PC-9 (cell line): ENCODE measurements at places on chromosomes 12 and 14. TPM values are rescaled to one million over a fixed set of nuclear protein-coding genes. Genes with fewer than 3 reads are reported as not detected.
A peak's percentile ranks its signal among the peaks of the same experiment; 100 is the strongest.

DNA sequence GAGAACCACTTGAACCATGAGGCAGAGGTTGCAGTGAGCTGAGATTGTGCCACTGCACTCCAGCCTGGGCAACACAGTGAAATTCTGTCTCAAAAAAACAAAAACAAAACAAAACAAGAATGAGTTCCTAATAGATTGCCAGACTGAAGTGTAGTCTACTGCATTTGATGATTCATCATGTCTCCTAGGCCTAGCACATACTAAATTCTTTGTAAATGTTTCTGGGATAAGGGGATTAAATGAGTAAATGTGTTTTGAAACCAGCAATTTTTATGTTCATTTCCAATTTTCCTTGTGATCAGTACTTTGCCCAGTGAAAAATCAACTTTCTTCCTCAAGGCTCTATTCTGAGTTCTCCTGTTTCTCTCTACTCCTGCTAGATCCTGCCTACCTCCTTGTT is 2.9 kb upstream of the DYRK2 start:
- DNase-seq: peak; percentile 57

DNA sequence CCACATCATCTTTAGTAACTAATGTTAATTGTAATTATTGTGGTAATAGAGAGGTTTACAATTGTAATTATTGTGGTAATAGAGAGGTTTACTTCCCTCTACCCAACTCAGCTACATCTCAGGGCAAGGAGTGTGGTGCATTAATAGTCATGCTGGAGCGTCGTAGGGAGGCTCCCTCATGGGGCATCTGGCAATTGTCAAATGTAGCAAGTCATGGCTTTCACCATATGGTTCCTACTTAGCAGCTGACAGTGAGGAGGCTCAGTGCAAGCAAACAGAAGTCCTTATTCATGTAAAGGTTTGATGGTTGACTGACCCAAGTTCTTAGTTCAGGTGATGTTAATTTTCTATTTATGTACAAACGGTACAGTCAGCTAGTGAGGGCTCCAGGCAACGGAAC is 1012.0 kb downstream of the FLRT2 start:
- no peak for DNase-seq

GRCh38 chr12:53624956-53625355 is 1.2 kb downstream of the ATF7 start:
- no peak for DNase-seq

GRCh38 chr12:131074221-131075083 is 120.7 kb downstream of the ADGRD1 start:
- no peak for DNase-seq

- no peak for DNase-seq
These were observed 4.4 kb downstream of the ITGA7 start for GRCh38 chr12:55703288-55703687.

GRCh38 chr12:122976648-122976975 is 1.6 kb downstream of the OGFOD2 start:
- DNase-seq: no peak

LMBR1L gene
- total RNA-seq: 53.9 and 63.3 TPM in 2 replicates

STXBP6 gene
- 10.0 and 12.3 TPM in 2 replicates for total RNA-seq

GRCh38 chr14:84646786-84647500 is 883.0 kb upstream of the FLRT2 start:
- DNase-seq: no peak

GRCh38 chr12:76830436-76830835 is 48.4 kb downstream of the CSRP2 start:
- DNase-seq: no peak

DNA sequence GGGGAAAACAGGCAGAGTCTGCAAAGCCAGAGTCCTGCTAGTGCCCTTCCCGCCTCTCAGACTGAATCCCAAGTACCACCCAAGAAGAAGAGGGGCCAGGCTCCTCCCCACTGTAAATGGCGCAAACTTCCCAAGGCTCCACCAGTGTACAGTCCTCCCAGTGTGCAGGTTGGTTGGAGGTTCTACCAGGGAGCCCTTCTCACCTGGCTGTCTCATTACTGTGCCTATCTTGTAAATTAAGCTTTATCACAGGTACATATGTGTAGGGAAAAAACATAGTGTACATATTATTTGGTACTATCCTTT is 189.7 kb downstream of the FSCB start:
- DNase-seq: no peak

SLC7A8 gene
- total RNA-seq: 2.0 and 3.6 TPM in 2 replicates

DNA sequence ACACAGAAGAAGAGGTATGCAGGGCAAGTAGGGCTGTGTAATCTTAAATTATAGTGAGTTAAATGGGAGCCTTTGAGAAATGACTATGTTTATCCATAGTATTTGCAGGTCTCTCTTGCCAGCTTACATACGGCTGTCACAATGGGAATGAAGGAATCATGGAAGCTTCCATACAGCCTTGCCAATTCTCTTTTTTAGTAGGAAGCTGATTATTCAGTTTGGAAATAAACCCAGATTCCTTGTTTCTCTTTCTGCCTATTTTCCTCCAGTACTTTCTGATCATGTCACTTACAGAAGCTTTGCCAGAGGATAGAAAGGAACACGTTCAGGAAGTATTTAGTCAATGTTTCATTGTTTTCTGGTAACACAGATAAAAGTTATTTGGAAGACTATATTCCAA is 217.4 kb upstream of the DIO2 start:
- no peak for DNase-seq
